ENCODE measurements at places on chromosomes 6 and 20.

GRCh38 chr6:148383658-148384368 is 41.2 kb downstream of the SASH1 start:
- DNase-seq: no peak

- peak; percentile 76 for DNase-seq
These were observed 6.9 kb upstream of the HELZ2 start for GRCh38 chr20:63580796-63581461.

DNA sequence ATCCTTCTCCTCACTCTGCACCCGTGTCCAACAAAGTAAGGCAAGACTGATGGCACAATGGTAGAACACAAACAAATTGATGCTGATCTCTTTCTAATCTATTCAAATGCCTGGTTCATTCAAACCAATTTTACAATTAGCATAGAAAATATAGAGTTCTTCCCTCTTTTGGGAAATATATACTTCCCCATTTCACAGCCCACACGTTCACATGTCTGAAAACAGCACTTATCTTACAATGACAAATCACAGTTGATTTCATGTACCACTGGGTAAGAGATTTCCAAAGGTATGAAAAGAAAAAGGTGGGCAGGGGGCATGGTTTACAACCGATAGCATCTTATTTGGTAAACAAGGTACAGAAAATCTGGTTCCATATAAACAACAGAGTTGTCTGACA is 137.6 kb downstream of the RNGTT start:
- DNase-seq: no peak

DNA sequence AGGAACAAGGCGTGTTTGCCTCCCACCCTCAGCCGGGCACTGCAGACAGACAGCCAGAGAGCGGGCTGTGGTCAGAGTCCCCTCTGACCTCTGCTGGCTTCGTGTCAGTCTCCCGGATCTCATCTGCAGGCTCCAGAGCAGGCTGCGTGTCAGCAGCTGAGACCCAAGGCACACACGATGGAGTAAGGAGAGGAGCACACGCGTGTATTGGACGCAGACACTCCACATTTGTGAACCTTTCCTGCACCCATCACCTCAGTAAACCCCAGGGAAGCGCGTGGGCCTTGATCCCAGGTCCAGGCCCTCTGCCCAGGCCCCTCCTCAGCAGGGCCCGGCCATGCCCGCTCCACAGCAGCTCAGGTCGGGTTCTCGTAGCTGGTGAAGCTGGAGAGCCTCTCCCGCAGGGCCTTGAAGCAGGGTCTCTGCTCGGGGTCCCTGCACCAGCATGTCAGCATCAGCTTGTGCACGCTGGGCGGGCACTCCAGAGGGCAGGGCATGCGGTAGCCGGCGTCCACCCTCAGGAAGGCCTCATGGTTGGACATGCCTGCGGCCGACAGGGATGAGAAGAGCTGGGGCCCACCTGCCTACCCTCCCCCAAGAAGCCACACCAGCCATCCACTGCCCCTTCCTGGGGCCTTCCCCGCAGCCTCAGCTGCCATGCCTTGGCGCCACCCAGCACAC is 7.9 kb downstream of the PTK6 start:
- DNase-seq: no peak

DNA sequence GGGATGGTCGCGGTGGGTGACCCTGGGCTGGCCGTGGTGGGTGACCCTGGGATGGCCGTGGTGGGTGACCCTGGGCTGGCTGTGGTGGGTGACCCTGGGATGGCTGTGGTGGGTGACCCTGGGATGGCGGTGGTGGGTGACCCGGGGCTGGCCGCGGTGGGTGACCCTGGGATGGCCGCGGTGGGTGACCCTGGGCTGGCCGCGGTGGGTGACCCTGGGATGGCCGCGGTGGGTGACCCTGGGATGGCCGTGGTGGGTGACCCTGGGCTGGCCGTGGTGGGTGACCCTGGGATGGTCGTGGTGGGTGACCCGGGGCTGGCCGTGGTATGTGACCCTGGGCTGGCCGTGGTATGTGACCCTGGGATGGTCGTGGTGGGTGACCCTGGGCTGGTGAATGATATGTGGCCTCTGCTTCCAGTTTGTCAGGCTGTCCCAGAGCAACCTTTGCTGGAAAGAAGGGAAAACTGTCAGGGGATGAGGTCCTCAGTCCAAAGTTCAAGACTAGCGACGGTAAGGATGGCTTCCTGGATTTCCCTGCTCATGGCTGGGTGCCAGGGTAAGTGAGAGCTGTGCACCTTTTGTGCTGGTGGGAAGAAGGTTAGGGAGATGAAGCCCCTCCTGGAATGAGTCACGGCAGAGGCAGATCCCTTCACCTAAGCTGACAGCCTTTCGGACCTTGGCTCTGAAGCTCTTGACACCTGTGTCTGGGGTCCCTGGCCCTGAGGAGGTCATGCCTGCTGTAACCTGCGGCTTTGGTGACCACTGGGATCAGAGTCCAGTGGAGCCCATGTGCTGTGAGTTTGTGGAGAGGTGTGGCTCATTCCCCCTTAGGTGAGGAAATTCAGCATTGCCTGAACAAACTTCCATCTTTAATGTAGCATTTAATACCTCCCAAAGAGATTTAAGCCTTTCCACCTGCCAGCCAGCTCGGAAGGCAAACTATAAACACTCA is 19.1 kb upstream of the PCMTD2 start:
- no peak for DNase-seq

DNA sequence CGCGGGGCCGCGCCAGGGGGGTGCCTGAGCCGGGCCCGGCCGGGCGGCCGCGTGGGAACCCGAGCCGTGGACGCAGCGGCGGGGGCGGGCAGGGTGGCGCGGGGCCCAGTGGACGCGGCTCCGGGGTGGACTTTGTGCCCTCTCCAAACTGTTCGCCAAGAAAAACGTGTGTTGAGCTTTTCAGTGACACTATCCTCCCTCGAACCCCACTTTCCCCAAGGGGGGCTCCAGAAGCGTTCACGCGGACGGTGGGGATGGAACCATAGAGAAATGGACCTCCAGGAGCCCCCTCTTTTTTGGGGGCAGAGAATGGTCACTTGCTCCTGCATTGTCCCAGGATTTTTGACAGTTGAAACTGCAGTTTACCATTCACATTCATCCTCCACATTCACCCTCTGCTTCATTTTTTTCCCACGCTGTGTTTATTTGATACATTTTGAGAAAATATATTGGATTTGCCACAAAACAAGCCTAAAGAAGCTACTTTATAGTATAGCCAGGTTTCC is 2.9 kb upstream of the HIVEP1 start:
- no peak for DNase-seq

DNA sequence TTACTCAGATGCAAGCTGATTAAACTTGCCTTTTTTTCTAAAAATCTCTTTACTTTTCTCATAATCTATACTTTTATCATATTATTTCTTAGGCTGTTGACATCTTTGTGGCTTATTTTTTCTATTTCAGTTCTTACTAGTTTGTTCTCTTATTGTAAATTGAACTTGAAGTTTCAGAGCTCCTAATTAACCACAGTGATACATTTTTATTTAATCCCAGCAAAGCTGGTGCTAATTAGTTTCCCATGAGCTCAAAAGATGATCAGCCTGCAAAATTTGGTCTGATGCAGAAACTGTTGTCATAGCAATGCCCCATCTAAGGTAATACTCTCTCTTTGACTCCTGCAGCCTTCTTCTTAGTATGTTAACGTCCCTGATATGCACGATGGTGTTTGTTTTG is 170.3 kb downstream of the FUT9 start:
- DNase-seq: no peak

- no peak for DNase-seq
These were observed 102.1 kb downstream of the TMEM170B start for GRCh38 chr6:11639376-11640235.

DNA sequence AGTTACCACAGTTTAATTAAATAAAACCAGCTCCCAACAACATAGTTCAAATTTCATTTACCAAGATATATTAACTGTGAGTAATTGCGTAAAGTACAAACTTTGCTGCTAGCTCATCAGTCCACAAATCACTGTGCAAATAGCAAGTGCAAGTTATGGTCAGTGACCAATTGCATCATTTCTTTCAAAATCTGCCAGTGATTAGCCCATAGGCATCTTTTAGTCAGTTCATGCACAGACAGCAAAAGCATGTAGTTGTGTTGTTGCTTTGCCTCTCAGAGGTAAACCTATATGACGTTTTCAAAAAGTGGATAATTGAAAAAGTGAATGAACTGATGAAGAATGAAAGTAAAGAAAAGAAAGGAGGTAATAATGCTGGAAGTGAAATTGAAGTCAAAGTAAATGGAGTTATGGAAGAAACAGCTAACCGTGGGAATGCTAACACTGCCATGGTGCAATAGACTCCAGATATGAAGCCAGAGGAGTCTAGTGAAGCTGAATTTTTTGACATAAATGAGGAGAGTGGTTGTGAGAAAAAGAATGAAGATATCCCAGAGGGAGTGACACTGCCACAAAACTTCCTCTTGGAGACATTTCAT is 36.5 kb downstream of the ENPP1 start:
- DNase-seq: no peak

DNA sequence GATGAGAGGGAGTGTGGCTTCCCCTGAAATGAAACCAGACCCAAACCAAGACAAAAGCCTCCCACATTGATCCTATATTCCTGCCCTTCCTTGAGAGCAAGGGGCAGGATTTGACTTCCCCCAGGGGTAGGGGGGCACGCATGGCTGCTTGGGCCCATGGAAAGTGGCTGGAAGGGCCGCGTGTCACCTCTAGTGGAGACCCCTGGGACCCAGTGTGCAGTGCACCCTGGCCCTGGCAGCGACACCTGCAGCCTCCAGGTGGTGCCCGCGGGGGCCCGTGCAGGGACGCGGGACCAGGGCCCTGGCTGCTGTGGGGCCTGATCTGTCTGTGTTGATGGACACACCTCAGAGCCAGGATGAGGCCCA is 18.0 kb upstream of the SLCO4A1 start:
- DNase-seq: no peak

GRCh38 chr6:15776458-15776980 is 113.7 kb upstream of the DTNBP1 start:
- peak; percentile 42 for DNase-seq

GRCh38 chr6:71468841-71469700 is 180.5 kb downstream of the OGFRL1 start:
- no peak for DNase-seq

GRCh38 chr6:147135211-147135681 is 69.0 kb upstream of the STXBP5 start:
- DNase-seq: no peak

GRCh38 chr20:53918949-53919361 is 151.4 kb downstream of the BCAS1 start:
- DNase-seq: no peak

GRCh38 chr20:625360-625932 is 15.3 kb upstream of the TCF15 start:
- no peak for DNase-seq

DNA sequence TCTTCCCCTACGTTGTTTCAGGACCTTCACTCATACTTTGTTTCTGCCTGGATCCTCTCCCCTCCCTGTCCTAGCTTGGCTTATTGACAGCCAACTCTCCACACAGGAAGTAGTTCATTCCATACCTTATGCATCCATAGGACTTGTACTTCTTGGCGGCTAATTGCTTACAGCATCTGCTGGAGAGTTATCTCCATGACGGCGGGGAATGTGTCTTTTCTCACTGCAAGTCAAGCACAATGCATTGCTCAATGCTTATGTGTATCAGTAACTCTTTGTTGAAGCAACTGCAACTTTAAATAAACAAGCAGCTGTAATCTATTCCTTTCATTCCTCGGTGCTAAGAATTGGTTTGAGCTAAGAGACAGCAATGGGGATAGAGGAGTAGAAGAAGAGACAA is 551.3 kb upstream of the EPHA7 start:
- DNase-seq: no peak

- no peak for DNase-seq
These were observed 43.1 kb downstream of the POPDC3 start for GRCh38 chr6:105136431-105137350.

- DNase-seq: no peak
These were observed 862.7 kb upstream of the FLRT3 start for GRCh38 chr20:15200147-15200565.

DNA sequence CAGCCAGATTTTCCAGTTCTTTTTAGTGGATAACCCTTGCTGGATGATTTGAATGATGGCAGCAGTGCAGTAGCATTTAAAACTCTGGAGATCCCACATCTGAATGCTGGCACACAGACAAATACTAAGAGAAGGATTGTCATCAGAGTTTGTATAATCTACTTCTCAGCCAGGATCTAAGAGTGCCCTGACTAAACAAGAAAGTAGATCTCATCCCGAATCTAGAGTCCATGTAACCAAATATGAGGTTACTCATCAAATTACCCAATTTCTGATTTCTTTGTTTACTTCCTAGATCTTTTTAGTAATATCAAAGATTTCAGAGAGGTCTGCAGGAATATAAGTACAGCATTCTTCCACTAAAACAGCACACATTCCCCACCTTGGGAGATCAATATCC is 7.8 kb downstream of the TMC2 start:
- DNase-seq: no peak

DNA sequence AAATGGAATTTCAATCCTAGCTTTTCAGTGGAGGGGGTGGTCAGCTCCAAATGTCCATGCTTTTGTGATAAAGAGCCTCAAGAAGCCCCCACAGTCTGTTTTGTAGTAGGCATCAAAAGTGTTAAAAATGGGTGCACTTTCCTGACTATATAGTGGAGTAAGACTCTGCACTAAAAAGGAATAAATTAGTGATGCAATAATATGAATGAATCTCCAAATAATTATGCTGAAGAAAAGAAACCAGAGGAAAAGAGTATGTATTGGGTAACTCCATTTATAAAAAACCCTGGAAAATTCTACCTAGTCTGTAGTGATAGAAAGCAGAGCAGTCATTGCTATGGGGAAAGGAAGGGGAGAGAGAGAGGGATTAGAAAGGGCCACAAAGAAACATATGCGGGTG is 310.4 kb upstream of the SUPT3H start:
- DNase-seq: no peak

DNA sequence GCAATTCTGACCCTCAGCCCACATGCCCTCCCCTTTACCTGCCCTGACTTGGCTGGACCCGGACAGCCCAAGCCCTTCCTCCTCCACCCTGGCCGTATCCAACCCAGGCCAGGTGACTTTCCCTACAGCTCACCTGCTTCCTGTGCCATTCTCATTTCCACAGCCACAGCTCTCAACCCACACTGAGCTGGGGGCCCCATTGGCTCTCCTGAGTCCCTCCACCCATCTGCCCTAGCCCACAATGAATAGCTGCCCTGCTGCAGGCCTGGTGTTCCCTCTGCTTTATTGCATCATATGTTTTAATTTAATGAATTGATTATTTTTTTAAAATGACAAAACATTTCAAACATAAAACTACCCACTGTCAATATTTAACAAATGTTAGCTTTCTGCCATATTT is 118.5 kb upstream of the BACH2 start:
- DNase-seq: no peak

GRCh38 chr6:72420409-72420808 is 201.5 kb upstream of the KCNQ5 start:
- no peak for DNase-seq

GRCh38 chr6:113631666-113632065 is 225.5 kb upstream of the MARCKS start:
- no peak for DNase-seq

DNA sequence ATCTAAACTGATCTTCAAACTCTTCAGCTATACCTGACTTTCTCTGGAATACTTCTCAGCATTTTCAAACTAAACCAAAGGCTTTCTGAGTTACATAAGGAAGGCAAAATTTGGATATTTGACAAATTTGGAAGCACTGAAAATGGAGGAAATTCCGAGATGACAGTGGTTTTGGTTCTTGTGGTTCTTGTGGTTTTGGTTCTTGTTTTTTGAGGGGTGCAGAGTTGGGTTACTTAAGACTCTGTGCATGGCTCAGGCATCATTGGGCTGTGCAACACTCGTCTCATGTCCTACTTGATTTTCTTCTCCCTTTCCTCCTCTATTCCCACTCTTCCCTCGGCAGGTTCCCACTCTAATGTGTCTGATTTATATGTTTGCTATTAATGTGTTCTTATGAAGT is 78.0 kb downstream of the SLC22A3 start:
- no peak for DNase-seq
